A549 treated with CORT108297 at 1 μM for 4 hours (cell line): ENCODE measurements at places on chromosomes 5 and 9. TPM values are rescaled to one million over a fixed set of nuclear protein-coding genes. Genes with fewer than 3 reads are reported as not detected.

The GFRA3 gene
- total RNA-seq: 0.08 to 0.14 TPM (median 0.12 TPM) in 4 of 5 replicates, not detected in the other

The LHX2 gene
- total RNA-seq: 2.8 to 6.0 TPM (median 4.7 TPM) in 5 replicates

The SNCAIP gene
- total RNA-seq: 0.03 to 0.05 TPM in 2 of 5 replicates, not detected in the others

The SHC3 gene
- total RNA-seq: 0.32 to 0.59 TPM (median 0.54 TPM) in 5 replicates

The ANKRD34B gene
- 0.04 to 0.18 TPM (median 0.07 TPM) in 5 replicates for total RNA-seq

The BTNL9 gene
- total RNA-seq: 0.73 to 1.3 TPM (median 0.95 TPM) in 5 replicates

The GRM6 gene
- not detected in 5 replicates for total RNA-seq

The SLC34A3 gene
- 0.07 to 0.14 TPM (median 0.10 TPM) in 4 of 5 replicates, not detected in the other for total RNA-seq

The NIPSNAP3A gene
- total RNA-seq: 10.1 to 15.8 TPM (median 14.7 TPM) in 5 replicates

The EGFLAM gene
- 0.06 TPM in 1 of 5 replicates, not detected in the others for total RNA-seq

The PCDHGA4 gene
- 0.07 to 0.17 TPM (median 0.16 TPM) in 5 replicates for total RNA-seq

The TMEM174 gene
- not detected in 5 replicates for total RNA-seq

The ZNF618 gene
- total RNA-seq: 7.8 to 11.8 TPM (median 11.0 TPM) in 5 replicates

The SLC36A2 gene
- not detected in 5 replicates for total RNA-seq

The CDC26 gene
- 42.9 to 71.8 TPM (median 48.8 TPM) in 5 replicates for total RNA-seq

The PCDHAC1 gene
- total RNA-seq: 1.3 to 1.9 TPM (median 1.7 TPM) in 5 replicates

The IL7R gene
- total RNA-seq: 0.31 to 0.46 TPM (median 0.41 TPM) in 5 replicates

The SLC22A4 gene
- 4.0 to 4.9 TPM (median 4.3 TPM) in 5 replicates for total RNA-seq

The LCN1 gene
- total RNA-seq: 0.12 TPM in 1 of 5 replicates, not detected in the others

The ECM2 gene
- 0.13 to 0.30 TPM (median 0.19 TPM) in 5 replicates for total RNA-seq

The TLE4 gene
- 10.1 to 12.3 TPM (median 11.3 TPM) in 5 replicates for total RNA-seq

The SCGB3A2 gene
- not detected in 5 replicates for total RNA-seq

The SLC23A1 gene
- 0.92 to 1.5 TPM (median 1.4 TPM) in 5 replicates for total RNA-seq

The FLT4 gene
- total RNA-seq: 3.1 to 4.5 TPM (median 4.2 TPM) in 5 replicates

The ARAP3 gene
- 4.1 to 5.9 TPM (median 5.5 TPM) in 5 replicates for total RNA-seq

The DBH gene
- not detected in 5 replicates for total RNA-seq

The MARVELD2 gene
- 1.9 to 3.2 TPM (median 2.2 TPM) in 5 replicates for total RNA-seq

The IFNA21 gene
- not detected in 5 replicates for total RNA-seq

The NELFB gene
- total RNA-seq: 42.6 to 62.4 TPM (median 57.8 TPM) in 5 replicates

The DMRT3 gene
- total RNA-seq: not detected in 5 replicates

The PCDHGB4 gene
- 0.70 to 1.0 TPM (median 0.98 TPM) in 5 replicates for total RNA-seq

The TIFAB gene
- total RNA-seq: not detected in 5 replicates

The ADCY2 gene
- total RNA-seq: not detected in 5 replicates

The SPINK6 gene
- total RNA-seq: 0.21 to 0.65 TPM (median 0.29 TPM) in 4 of 5 replicates, not detected in the other

The TAF11L7 gene
- total RNA-seq: not detected in 5 replicates

The C9orf153 gene
- 0.09 to 0.46 TPM (median 0.18 TPM) in 5 replicates for total RNA-seq

The LCN15 gene
- 0.02 TPM in 1 of 5 replicates, not detected in the others for total RNA-seq

The MEGF10 gene
- not detected in 5 replicates for total RNA-seq

The TRIO gene
- total RNA-seq: 90.2 to 106 TPM (median 97.5 TPM) in 5 replicates

The RBM18 gene
- total RNA-seq: 14.4 to 20.8 TPM (median 19.6 TPM) in 5 replicates

The PTGS1 gene
- 1.0 to 1.5 TPM (median 1.3 TPM) in 5 replicates for total RNA-seq

The FBP2 gene
- total RNA-seq: not detected in 5 replicates

The EPB41L4A gene
- total RNA-seq: 1.4 to 1.9 TPM (median 1.7 TPM) in 5 replicates

The CBY3 gene
- total RNA-seq: not detected in 5 replicates

The SLC35A4 gene
- 73.2 to 84.8 TPM (median 79.4 TPM) in 5 replicates for total RNA-seq

The PLPP7 gene
- 0.07 to 0.08 TPM in 2 of 5 replicates, not detected in the others for total RNA-seq

The RNF180 gene
- total RNA-seq: 0.30 to 0.46 TPM (median 0.39 TPM) in 5 replicates
